NB4 (cell line): ENCODE measurements at places on chromosomes 7 and 10.
A peak's percentile ranks its signal among the peaks of the same experiment; 100 is the strongest.

GRCh38 chr7:87144173-87144657, 8.0 kb upstream of the DMTF1 start:
- DNase-seq = no peak

- no peak for DNase-seq
Measured at GRCh38 chr7:126286317-126286716, 966.4 kb downstream of the GRM8 start.

GRCh38 chr7:4796453-4796852, 21.0 kb downstream of the AP5Z1 start:
- DNase-seq = no peak

- no peak for DNase-seq
Measured at GRCh38 chr7:34487391-34488115, 170.5 kb upstream of the NPSR1 start.

- no peak for DNase-seq
Measured at GRCh38 chr10:123930340-123931001, 38.9 kb upstream of the CPXM2 start.

- DNase-seq = peak; percentile 41
Measured at GRCh38 chr7:124155432-124156022, 122.7 kb upstream of the TMEM229A start.

- DNase-seq = no peak
Measured at GRCh38 chr7:84022684-84023308, 171.8 kb downstream of the SEMA3A start.

DNA sequence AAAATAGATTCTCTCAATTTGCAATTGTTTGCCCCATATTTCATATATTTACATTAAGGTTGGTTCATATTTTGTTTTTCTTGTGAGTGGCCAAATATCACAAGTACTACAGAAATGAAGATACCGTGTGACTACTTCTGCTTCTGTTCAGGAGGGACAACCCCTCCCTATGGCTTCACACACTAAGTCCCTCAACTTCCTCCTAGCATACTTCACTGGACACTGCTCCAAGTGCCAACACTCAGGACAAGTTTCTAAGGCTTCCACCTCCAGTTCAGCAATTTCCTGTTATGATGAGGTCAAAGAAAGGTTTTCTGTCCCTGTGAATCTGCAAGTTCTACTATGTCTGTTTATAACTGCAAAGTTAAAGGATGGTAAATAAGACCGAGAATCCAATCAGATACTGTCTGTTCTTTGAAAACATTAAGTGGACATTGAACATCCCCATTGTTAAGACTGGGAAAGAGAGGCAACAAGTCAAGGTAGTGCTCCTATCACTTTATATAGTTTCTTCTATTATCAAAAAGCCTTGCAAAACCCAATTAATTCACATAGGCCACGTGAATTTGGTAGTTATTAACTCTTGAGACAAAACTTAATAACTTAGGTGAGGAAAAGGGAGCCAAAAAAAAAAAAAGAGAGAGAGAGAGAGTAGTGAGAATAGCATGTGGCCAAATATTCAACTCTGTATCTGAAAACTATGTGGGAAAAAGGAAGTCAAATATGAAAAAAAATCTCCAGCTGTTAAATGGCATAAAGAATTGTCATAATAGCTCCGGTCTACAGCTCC, 81.3 kb upstream of the DKK1 start:
- DNase-seq = peak; percentile 8

- no peak for DNase-seq
Measured at GRCh38 chr7:91533996-91534395, 269.8 kb downstream of the FZD1 start.

GRCh38 chr10:122981066-122981464, 864 bp downstream of the PSTK start:
- peak; percentile 75 for DNase-seq

DNA sequence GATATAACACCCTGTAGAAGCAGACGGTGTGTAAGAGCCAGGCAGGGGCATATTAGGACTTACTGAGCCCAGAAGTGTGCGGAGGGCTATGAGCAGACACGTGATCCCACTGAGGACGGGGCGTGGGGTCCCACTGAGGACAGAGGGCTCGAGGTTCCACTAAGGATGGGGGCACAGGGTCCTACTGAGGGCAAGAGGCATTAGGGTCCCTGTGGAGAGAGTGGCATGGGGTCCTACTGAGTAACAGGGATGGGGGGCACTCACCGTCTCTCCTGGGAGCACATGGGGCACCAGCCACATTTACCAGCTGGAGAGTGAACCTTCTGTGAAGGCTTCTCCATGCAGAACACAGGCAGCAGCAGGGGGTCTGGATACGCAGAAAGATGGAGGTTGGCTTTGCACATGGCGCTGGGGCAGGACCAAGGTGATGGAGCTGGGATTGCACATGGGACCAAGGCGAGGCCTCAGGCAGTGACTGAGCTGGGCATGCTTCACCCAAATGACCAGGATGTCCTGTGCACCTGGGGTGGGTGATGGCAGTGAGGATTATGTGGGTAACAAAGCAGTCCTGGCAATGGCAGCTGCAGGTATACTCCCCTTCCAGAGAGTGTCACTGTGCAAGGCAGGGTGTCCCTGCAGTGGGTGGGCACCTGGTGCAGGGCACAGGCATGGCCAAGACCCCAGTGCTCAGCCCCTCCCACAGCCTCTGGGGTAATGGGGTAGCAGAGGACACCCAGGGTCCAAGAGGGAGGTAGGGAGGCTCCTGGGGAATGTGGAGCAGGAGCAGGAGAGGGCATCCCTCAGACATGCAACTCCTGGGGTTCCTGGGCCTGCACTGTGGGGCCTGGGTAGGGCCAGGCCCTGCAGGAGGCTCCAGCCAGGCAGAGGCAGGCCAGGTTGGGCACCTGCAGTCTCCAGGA, 278.1 kb downstream of the TCERG1L start:
- no peak for DNase-seq

DNA sequence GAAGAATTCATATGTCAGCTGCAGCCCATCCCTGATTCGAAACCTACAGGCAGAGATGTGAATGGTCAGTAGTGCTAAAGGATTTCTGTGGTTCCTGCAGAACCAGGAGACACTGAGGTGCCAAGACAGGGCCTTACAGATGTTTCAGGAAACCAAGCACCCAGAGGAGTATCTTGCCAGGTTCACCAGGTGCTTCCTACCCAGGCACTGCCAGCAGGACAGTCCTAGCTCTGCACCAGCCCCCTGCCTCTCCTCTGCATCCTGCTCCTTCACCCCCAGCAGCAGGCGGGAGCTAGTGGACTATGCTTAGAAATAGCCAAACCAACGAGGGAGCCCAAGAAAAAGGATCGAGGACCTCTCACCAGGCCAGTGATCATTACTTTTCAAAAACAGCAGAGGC, 4.2 kb upstream of the IKZF1 start:
- no peak for DNase-seq

GRCh38 chr10:120789303-120790203, 61.6 kb upstream of the WDR11 start:
- no peak for DNase-seq

DNA sequence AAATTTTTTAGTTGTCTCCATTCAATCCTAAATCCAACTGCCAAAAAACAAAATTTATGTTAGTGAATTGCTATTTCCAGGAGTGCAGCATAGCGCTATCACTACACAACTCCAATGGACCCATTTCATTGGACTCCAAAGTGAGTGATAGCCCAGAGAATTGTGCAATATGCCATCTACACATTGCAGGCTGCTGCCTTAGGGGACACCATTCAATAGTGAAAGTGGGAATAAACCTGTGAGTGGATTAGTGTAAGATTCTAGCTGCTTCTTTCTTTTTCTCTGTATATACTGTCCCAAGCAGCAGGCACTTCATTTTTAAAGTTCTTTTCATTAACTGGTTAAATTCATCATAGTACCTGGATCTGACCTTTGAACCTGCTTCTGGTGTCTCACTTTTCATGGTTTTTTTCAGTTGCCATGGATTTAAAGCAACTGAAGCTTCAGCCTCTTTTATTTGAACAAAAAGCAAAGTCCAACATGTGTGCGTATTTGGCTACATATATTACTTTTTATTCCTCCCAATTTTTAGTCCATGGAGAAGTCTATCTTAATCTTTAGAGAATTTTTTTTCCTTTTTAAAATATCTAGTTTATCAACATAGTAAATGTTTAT, 97.3 kb downstream of the DGKB start:
- DNase-seq = no peak

GRCh38 chr10:64363687-64364086, 842.5 kb downstream of the REEP3 start:
- DNase-seq = no peak

GRCh38 chr10:79203833-79204232, 135.1 kb downstream of the ZMIZ1 start:
- DNase-seq = no peak

- no peak for DNase-seq
Measured at GRCh38 chr7:44727158-44727936, 21.3 kb upstream of the ZMIZ2 start.

DNA sequence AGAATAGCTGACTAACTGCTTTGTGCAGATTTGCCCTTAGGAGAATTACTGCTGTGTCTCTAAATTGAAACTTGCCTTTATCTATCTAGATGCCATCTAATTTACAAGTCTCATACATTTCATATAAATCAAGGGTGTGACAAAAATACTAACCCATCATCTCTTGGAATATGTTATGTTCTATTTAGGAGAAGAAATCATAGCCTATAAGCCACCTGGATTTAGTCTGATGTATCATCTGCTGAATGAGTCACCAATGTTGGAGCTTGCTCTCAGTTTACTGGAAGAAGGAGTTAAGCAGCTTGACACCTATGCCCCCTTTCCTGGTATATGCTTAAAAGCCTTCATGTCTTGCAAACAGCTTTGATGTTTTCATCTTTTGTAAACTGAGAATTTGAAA, 43.5 kb downstream of the NUP205 start:
- no peak for DNase-seq

DNA sequence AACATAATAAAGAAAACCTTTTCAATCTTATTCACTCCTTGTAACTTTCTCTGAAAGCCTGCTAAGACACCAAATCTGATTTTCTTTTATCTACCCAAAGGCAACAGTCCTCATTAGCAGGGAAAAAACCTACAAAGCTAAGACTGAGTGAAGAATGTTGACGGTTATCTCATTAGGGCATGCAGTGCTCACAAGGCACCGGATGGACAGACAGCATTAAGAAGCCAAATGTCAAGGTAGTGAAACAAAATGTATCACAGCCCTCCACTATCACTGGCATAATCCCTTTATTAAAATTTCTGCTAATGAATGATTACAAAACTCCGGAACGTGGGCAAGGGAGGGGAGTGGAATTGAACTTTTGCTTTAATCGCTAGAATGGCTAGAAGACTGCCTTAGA, 442.8 kb downstream of the NEBL start:
- DNase-seq = no peak

- DNase-seq = peak; percentile 92
Measured at GRCh38 chr10:6920072-6921019, 340.3 kb upstream of the PRKCQ start.

GRCh38 chr7:64747802-64748201, 46.4 kb upstream of the ZNF138 start:
- DNase-seq = no peak

GRCh38 chr10:101124933-101125332, 6.2 kb upstream of the TLX1 start:
- DNase-seq = no peak

GRCh38 chr10:131843881-131844284, 56.9 kb upstream of the PPP2R2D start:
- no peak for DNase-seq

- DNase-seq = peak; percentile 45
Measured at GRCh38 chr7:7203813-7204575, 21.6 kb downstream of the C1GALT1 start.

- DNase-seq = no peak
Measured at GRCh38 chr10:87846023-87846422, 17.3 kb downstream of the KLLN start.

GRCh38 chr7:41695661-41696322, 7.1 kb downstream of the INHBA start:
- no peak for DNase-seq

GRCh38 chr10:131494451-131494850, 182.9 kb upstream of the TCERG1L start:
- DNase-seq = no peak
